ENCODE measurements at places on chromosomes 3 and 15.

DNA sequence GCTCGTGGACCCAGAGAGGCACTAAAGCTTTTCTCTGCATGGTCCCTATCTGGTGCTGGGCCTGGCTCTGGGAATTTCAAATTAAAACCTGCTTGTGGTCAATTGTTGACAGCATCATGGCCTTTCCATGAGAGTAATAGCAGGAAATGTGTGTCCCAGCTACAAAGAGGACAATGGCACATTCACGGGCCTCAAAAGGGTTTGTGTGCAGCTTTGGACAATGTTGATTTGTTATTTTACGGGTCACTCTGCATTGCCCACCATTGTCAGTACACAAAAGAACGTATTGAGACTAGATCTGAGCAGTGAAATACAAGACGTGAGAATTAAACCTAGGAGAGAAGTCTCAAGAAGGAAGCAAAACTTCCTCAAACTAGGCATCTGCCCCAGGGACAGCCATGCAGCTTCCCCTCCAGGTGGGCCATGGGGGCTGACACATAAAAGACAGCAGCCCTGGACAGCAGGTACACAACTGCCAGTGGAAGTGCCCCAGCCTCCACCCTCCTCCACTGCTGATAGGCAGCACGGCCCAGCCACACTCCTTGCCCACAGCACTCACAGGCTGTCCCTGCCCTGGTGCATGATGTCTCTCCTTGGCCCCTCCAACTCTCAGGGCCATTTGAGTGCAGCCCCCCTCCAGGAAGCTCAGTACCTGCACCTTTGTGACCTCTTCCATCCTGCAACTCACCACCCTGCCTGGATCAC, 15.9 kb upstream of the LTF start:
- no peak for DNase-seq

GRCh38 chr15:58628206-58628947, 121.1 kb downstream of the ADAM10 start:
- DNase-seq: no peak

- no peak for DNase-seq
Measured at GRCh38 chr3:153257673-153258351, 95.8 kb downstream of the RAP2B start.

DNA sequence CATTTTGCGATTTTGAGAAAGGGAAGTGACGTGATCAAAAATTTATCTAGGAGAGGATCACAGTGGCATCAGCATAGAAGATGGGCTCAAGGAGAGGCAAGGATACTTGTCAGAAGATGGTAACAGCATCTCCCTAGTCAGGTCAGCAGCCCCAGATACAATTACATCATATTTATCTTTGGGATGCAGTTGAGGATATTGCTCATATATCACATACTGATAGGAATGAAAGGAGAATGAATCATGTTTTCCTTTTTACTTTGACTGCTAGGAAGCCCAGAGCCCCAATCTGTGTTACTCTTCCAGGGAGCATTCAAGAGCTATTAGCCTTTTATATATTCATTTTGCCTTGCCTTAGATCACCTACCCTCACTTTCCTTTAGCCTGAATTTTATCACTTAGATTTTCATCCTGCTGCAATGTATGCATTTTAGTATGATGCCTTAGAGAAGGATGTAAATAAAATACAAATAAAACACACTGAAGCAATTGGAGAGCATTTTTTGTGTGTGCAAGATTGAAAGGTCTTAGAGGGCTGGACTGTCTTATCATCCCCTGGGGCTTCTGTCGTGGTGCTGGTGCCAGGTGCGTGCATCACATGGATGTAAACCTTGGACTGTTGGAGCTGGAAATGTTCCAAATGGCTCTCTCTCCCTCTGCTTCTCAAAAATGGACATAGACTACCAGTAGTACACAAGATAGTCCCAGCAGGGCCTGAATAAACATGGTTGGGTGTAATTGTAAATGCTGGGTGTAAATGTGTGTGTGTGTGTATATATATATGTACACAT, 40.3 kb downstream of the CORO2B start:
- no peak for DNase-seq

GRCh38 chr3:5423076-5423475, 235.6 kb downstream of the EDEM1 start:
- no peak for DNase-seq

DNA sequence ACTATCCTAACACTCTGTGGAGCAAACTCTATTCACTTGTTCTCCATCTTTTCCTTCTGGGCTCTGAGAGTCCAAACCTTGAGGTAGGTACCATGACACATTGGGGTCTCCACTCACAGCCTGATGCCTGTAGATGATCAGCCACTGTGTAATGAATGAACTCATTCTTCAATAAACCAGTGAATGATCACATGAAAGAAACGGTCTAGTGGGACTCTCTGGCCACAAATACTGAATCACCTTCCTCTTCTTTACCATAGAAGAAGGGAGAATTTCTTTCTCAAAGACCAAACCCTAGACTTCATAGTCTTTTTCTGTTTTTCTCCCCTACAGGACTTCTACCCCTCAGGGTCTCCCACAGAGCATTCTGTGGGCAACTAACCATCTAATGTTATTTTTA, 20.5 kb upstream of the ABHD2 start:
- no peak for DNase-seq

- no peak for DNase-seq
Measured at GRCh38 chr15:41798607-41799487, 24.6 kb downstream of the MAPKBP1 start.

- no peak for DNase-seq
Measured at GRCh38 chr3:138232705-138233364, 45.7 kb downstream of the ARMC8 start.

GRCh38 chr3:105555206-105555605, 188.5 kb downstream of the ALCAM start:
- DNase-seq: no peak

GRCh38 chr15:33150431-33150941, 44.0 kb downstream of the FMN1 start:
- no peak for DNase-seq

- no peak for DNase-seq
Measured at GRCh38 chr3:120057626-120058025, 36.6 kb downstream of the GSK3B start.

DNA sequence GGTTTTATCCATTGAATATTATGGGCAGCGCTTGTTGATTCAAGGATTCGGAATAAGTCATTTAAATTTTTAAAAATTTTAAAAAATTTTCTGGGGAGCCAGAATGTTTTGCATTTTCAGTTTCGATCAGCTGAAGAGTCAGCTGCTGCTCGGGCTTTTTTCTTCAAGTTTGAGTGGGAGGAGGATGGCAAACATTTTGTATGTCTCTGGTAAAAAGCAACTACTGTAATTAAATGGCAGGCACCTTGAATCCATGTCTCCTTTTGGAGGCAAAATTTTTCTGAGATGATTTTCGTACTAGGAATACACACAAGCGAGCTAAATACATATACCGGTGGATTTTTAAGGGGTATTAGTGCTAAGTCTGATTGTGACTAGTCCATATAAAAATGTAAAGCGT, 612 bp downstream of the C3orf38 start:
- DNase-seq: peak; percentile 8

DNA sequence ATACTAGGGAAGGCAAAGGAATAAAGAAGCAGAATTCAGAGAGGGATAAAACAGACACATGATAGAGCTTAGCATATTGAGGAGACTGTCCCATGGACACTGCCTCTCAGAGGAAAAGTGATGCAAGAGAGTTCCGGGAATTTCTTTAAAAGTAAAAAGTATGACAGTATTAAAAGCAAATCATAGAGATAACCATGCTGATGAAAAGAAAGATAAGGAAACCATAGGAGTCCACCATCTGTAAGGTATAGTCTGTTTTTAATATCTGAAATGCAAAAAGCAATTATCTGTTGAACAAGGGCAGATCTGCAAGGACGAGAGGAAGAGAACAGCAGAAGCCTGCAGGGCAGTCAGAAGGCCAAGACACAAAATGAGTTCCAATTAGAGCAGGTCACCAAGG, 495.9 kb upstream of the GOLIM4 start:
- no peak for DNase-seq

GRCh38 chr15:79197285-79197684, 85.2 kb upstream of the ANKRD34C start:
- no peak for DNase-seq

- no peak for DNase-seq
Measured at GRCh38 chr15:40115670-40116093, 7.0 kb upstream of the BMF start.

DNA sequence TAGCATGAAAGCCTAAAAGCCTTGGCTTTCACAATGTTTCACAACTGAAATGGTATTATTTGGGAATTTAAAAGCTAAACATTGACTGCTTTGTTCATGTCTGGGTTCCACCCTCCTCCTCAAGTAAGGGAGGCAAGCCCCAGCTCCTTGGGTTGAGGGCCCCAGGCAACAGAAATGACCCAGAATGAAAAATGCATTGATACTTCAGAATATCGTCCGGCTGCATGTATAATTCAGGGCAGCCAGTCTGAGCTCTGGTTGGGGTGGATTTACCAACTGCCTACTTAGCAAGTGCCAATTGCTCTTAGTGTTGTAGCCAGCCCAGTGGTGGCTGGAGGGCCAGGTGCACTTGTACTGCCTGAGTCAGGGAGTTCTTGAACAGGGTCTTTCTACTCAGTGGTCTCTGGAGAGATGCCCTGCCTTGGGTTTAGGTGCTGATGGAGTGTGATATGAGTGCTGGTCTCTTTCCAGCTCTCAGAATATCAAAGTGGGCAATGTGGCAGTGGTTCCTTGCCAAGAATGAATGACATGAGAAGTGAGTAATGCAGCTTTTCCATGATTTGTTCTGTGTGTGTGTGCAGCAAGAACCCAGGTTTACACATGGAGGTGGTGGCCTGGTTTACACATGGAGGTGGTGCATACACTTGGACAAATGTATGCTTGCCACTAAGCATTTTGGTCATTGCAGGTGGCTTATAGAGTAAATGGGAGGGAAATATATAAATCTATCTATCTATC, 40.9 kb upstream of the ADAMTSL3 start:
- no peak for DNase-seq

GRCh38 chr3:4001976-4002375, 202.7 kb downstream of the LRRN1 start:
- DNase-seq: no peak

DNA sequence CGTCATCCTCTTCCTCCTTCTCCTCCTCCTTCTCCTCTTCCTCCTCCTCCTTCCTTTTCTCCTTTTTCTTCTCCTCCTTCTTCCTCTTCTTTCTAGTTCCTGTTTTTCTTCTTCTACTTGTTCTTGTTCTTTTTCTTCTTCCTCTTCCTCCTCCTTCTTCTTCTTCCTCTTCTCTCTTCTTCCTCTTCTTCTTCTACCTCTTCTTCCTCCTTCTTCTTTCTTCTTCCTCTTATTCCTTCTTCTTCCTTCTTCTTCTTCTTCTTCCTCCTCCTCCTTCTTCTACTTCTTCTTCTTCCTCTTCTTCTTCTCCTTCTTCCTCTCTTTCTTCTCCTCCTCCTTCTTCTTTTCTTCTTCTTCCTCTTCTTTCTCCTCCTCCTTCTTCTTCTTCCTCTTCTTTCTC, 310.2 kb upstream of the LMCD1 start:
- DNase-seq: no peak

DNA sequence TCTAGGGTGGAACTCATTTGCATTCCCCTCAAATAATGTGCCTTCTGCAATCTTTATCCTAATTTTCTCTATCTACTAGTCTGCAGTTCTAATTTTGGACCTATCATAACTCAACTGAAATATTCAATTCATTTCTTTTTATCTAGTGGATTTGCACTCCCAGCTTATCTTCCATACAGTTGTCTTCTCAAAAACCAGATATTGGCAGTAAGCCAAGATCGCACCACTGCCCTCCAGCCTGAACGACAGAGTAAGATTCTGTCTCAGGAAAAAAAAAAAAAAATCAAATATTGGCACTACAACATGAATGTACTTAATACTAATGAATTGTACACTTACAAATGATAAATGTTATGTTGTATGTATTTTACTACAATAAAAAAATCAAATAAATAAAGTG, 18.0 kb upstream of the CHMP2B start:
- no peak for DNase-seq

- DNase-seq: peak; percentile 8
Measured at GRCh38 chr3:170038434-170039110, 777 bp downstream of the GPR160 start.

- no peak for DNase-seq
Measured at GRCh38 chr3:43286841-43287499, 630 bp downstream of the SNRK start.

- DNase-seq: no peak
Measured at GRCh38 chr3:139016430-139017048, 4.2 kb downstream of the PRR23B start.

- no peak for DNase-seq
Measured at GRCh38 chr15:27847775-27848710, 251.1 kb downstream of the OCA2 start.

DNA sequence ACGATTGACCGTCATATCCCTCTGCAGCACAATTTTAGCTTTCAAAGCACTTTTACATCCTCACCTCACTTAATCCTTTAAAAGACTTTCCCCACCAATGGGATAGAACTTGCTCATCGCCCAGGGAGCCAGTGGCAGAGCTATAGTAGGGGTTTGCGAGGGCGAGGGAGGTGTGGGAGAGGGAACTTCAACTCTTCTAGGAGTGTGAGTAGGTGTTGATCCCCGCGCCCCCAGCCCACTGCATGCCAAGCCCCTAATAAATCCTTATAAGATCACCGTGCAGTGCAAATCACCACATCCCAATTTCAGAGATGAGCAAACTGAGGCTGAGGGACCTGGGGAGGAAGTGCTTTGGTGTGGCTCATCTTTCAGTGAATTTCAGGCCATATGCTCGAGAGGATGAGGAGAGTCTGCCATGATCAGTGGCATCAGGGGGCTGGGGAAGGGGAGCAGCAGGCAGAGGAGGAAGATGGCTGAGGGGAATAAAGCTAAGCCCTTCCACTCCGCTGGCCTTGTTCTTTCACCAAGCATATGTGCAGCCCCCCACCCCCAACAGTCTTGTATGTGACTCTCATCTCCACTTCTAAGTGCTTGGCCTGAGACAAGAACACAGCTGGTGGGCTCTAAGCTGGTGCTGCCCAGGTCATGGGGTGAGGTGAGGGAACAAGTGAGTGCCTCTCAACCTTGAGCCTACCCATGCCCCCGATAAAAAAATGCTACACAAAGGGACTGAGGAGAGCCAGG, 5.1 kb downstream of the INSYN1 start:
- DNase-seq: no peak

- DNase-seq: no peak
Measured at GRCh38 chr15:73296609-73297353, 72.0 kb downstream of the HCN4 start.

DNA sequence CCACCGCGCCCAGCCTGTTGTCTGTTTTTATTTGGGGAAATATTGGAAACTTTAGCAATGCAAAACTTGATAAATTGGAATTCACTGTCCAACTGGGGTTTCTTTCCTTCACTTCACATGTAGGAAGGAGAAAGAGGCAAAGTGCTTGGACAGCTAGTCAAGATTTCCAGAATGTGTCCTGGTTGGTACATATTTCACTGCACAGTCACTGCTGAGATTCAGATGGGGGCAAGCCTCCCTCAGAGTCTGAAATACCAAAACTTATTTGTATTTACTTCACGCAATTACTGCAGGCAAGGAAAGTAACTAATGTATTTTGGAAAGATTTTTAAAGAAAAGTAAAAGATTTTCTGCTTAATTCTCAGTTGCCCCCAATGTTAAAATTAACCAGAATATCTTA, 21.0 kb downstream of the LRRC31 start:
- no peak for DNase-seq

- no peak for DNase-seq
Measured at GRCh38 chr15:33975022-33975565, 6.8 kb downstream of the CHRM5 start.

All from activated CD4-positive, alpha-beta T cell treated with anti-CD3 and anti-CD28 coated beads, Interleukin-2, amount 50 U/mL, for 24 hours (primary cell).